ENCODE measurements at places on chromosomes 5 and 9. TPM values are rescaled to one million over a fixed set of nuclear protein-coding genes. Genes with fewer than 3 reads are reported as not detected.

DNA sequence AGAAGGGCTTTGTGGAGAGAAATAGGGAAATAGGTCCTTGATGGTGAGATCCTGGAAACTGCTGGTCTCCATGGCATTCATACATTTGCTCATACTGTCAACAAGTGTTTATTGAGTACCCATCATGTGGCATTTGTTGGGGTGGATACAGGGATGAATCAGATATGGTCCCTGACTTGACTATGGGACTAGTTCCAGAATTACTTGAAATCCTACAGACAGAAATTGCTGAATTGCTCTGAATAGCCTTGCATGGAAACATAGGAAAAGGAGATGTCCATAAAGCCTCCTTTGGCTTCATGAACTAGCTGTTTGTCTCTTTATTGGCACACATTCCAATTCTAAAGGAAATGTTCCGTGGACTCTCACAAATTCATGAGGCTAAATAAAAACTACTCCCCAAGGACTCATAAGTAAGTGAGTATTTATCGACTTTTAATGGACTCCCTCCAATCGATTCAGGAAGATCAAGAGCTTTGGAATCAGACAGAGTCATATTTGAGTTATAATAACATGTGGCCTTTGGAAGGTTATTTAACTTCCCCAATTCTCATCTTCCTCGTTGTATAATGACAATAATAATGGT, 122.4 kb upstream of the C6 start:
- DNase-seq, result no peak

GRCh38 chr9:15782106-15782505, 229.3 kb downstream of the CCDC171 start:
- no peak for DNase-seq

GRCh38 chr9:29297592-29297991, 1724.3 kb upstream of the C9orf72 start:
- DNase-seq, result no peak

DNA sequence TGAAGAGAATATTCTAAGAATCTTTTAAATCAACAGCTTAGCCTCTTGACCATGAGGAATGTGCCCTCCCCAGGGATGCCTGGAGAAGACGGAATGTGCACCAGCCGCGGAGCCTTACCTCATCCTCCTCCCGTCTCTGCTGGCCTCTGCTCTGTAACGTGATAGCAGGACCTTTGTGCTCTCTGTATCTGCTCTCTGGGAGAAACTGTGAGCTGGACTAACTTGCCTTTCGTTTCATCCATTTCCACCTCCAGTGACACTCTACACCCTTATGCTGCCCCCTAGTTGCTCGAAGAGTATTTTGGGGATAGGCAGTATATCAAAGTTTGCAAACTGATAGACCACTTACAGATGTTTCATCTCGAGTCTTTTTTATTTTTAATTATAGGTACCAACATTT, 141.4 kb downstream of the NPR3 start:
- peak; percentile 89 for DNase-seq

DNA sequence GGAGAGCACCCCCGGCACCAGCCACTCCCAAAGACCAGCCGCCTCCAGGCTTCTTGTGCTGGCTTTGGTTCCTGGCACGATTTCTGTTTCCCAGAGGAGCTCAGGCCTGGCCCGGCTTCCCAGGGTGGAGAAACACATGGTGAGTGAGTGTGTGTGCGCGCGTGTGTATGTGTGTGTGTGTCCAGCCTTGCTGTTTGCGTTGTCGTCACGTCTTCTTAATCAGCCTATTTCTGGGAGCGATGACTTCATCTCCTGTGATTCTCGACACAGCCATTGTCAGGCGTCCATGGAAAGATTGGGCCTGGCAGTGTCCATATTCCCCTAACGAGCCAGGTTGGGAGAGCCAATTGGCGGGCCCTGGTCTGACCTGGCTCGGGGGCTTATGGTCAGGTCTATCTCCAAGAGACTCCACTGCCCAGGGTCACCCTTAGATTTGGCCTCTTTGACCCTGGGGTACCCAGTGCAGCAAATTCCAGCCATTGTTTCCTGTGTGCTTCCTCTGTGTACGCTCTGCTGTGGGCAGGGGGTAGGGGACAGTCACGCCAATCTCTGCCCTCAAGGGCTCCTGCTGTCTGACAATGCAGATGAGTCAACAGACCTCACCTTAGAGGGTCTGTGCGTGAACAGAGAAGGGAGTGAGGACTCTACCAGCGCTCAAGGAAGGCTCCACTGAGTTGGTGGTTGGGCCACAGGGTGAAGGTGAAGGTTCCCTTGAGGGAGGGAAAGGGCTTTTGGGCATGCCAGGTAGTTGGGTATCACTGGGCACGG, 73.8 kb downstream of the DAB2IP start:
- DNase-seq, result peak; percentile 100

DNA sequence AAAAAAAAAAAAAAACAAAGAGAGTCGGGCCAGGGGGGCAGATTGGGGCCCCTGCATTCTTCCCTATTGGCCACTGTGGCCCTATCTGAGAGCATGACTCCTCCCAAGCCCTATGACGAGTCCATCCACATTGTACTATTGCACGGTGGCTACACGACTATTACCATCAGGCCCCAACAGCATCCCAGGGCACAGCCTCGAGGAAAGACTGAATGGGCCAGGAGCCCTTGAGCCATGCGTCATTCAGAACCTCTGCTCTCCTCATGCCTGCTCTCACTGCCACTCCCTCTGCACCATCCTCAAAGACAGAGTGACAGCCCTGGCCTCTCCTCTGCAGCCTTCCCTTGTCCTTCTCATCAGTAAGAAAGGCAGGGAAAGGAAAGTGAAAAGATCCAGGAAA, 20.2 kb upstream of the ORM1 start:
- DNase-seq, result no peak

DNA sequence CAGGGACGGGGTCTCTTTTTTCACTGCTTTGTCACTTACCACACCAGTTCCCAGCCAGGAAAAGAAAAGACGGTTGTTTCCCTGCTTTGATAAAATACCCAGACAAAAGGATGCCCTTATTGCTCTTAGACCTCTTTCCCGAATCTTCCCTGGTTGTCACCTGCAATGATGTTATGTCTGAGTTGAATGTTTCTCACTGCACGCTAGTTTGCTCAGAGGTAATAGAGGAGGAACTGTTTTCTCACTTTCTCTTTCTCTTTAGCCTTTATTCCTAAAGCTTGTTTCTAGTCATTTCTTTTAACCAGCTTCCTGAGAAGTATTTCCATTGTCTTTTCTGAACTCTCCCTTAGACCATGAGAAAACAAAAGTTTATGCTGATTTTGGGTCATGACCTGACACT, 32.9 kb downstream of the ACER2 start:
- no peak for DNase-seq

DNA sequence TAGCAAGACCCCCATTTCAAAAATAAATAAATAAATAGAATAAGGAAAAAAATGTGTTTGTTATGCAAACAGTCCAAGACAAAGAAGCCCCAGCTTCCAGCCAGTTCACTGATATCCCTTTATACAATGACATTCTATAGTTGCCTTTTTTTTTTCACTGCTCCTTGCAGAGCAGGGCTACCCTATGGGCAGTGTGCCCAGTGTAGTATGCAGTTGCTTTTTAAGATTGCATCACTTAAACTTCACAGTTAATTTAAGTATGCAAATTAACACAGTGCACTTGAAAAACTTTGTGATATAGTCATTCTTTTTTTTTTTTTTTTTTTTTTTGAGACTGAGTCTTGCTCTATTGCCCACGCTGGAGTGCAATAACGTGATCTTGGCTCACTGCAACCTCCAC, 40.8 kb upstream of the ARRDC3 start:
- DNase-seq, result no peak

GRCh38 chr5:87266914-87267573, 639 bp upstream of the RASA1 start:
- no peak for DNase-seq

GRCh38 chr5:134247428-134248224, 21.8 kb upstream of the PPP2CA start:
- peak; percentile 96 for DNase-seq

DNA sequence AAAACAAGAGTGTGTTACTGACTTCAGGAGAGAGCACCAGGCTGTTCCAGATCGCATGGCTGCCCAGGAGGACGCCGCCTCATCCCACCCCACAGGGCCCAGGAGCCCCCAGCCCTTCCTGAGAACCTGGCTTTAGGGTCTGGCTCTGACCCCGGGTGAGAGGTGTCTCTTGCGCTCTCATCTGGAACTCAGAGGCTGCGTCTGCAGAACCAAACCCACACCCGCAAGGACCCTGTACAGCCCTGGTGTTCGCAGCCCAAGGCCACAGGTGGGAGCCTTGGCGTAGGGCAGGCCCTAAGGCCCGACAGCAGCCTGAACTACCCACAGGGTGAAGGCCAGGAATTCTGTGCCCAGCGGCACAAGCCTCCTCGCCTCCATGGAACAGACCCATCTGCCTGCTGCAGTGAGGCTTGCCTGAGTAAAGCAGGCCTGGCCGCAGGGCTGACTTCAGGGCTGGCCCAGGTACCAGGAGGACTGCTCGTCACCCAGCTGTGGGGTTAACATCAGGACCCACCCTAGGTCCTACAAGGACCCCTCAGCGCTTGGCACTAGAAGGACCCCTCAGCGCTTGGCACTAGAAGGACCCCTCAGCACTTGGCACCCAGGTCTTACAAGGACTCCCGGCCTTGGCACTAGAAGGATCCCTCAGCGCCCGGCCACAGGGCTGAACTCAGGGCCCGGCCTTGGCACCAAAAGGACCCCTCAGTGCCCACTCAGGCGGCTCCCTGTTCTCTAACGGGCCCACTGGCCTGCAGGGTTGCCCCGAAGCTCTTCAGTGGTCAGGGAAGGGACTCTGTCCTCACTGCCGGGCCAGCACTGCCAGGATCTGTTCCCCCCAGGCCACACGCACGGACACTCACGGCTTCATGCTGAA, 48.2 kb downstream of the NKD2 start:
- DNase-seq, result no peak

- no peak for DNase-seq
Observed at GRCh38 chr5:39891376-39891775, 466.6 kb upstream of the DAB2 start.

DNA sequence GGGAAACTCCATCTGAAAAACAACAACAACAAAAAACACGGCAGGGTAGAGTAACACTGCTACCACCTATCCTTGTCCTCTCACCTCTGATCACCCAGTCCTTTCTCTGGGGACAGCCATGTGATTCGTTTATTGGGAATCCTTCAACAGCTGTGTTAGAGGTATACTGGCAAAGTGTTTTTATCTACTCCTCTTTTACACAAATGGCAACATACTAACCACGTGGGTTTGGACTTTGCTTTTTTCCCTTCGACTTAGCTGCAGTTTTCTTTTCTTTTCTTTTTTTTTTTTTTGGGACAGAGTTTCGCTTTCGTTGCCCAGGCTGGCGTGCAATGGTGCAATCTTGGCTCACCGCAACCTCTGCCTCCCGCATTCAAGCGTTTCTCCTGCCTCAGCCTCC, 11.2 kb upstream of the SET start:
- no peak for DNase-seq

DNA sequence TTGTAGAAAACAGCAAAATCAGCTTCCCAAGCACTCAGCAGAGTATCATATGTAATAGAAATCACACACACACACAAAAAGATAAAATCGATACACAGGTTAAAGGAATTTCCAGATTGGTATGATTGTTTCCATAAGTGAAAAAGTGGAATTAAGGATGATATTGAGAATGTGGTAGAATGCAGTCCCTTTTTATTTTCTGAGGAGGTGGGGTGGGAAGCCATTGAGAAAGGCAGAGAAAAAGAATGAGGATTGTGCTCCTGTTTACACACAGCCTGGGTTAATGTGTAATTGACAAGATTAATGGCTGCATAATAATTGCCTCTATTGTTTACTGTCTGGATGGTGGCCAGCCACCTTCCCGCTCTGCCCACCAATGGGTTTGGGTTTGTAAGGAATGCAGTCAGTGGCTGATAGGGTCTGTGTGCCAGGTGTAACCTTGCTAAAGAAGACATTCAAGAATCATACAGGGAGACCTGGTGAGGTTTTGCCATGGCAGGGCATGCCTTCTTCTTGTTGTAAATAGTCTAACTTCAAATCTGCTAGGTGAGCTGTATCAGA, 177.2 kb upstream of the MAP3K1 start:
- no peak for DNase-seq

DNA sequence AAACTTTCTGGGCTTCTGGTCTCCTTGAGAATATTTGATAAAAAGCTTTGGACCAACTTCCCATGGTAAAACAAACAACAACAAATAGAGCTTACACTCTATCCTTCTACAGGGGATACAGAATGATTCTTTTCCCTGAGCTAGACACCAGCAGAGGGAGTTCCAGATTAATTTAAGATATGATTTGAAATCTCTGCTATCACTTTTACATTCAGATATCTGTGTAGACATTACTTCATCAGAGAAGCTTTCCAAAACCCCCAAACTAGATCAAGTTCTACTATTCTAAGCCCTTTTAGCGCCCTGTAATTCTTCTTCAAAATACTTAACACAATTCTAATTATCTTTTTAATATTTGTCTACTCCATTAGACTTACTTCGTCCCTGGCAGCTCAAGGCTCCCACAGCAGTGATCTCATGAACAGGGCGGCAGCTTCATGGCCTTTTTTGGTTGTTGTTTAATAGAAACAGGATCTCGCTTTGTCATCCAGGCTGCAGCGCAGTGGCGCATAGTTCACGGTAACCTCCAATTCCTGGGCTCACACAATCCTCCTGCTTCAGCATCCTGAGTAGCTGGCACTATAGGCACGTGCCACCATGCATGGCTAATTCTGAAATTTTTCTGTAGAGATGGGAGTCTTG, 955 bp upstream of the GALNT12 start:
- peak; percentile 27 for DNase-seq

DNA sequence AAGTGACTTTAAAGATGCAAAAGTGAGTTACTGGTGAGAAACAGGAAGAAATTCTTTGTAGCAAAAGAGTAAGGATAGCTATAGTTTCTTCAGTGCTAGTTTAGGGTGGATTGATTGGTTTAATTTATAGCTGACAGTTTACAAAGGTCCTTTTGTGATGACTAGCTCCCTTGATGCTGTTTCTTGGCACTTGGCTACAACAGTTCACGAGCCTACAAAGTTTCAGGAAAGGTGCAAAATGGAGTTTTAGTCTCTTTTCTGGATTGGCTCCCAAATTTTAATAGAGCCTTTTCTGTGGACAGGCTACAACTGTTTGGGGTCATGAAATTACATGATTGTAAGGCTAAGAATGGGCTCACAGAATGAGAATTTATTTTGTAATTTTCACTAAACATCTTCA, 40.9 kb upstream of the BNIP1 start:
- DNase-seq, result no peak

DNA sequence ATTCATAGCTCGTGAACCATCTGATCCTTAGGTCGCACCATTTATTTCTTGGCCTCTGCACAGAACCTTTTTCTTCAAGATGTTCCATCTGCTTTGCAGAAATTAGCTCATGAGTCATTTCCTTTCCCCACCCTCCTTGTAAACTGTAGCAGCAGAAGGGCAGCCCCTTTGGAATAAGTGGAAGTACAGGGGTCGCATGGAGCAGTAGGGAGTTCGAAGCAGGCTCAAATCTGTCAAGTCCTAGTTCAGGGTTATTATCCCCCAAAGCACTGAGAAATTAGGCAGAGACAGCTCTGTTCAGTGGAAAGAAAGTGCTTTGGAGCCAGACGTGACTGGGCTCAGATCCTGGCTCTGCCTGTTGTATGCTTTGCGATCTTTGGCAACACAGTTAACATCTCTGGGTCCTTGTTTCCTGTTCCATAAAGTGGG, 84.2 kb downstream of the SGCD start:
- peak; percentile 82 for DNase-seq

OR2V2 gene
- total RNA-seq, result not detected

SVEP1 gene
- total RNA-seq, result 16.7 TPM

ARL14EPL gene
- not detected for total RNA-seq

ZNF879 gene
- total RNA-seq, result 3.4 TPM

FLT4 gene
- total RNA-seq, result under 0.01 TPM

CACFD1 gene
- 1.9 TPM for total RNA-seq

CCNJL gene
- 2.0 TPM for total RNA-seq

GARNL3 gene
- total RNA-seq, result 5.0 TPM

SLC6A18 gene
- not detected for total RNA-seq

TIFAB gene
- not detected for total RNA-seq

FBP2 gene
- total RNA-seq, result not detected
